Left ventricle myocardium inferior (tissue), 1 donor: ENCODE measurements at places on chromosomes 7 and 10. TPM values are rescaled to one million over a fixed set of nuclear protein-coding genes. Genes with fewer than 3 reads are reported as not detected.

EPHB4 gene
- 20.3 TPM for total RNA-seq

DNA sequence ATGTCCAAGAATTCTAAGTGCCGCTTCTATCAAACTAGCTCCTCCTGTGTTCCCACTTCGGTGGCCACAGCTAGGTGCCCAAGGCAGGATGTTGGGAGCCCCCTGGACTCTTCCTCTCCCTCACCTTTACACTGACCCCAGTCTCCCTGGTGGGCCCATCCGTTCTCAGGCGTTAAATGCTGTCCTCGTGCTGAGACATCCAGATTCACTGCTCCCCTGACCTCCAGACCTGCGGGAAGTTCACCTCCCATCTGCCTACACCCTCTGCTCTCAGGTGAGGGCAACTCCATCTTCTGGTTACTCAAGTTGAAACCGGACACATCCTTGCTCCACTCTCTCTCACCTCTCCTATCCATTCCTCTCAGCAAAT, 114.3 kb downstream of the ARHGAP22 start:
- DNase-seq: no peak

- DNase-seq: no peak
Measured at GRCh38 chr10:25130906-25131305, 43.9 kb upstream of the GPR158 start.

KLF14 gene
- total RNA-seq: 0.11 TPM

AKR1C8 gene
- 0.22 TPM for total RNA-seq
